Activated CD8-positive, alpha-beta T cell treated with anti-CD3 and anti-CD28 coated beads for 36 hours (primary cell): ENCODE measurements at places on chromosomes 7 and 10. TPM values are rescaled to one million over a fixed set of nuclear protein-coding genes. Genes with fewer than 3 reads are reported as not detected.

- DNase-seq, result no peak
These were observed 68.8 kb downstream of the MALRD1 start for GRCh38 chr10:19117438-19117837.

DNA sequence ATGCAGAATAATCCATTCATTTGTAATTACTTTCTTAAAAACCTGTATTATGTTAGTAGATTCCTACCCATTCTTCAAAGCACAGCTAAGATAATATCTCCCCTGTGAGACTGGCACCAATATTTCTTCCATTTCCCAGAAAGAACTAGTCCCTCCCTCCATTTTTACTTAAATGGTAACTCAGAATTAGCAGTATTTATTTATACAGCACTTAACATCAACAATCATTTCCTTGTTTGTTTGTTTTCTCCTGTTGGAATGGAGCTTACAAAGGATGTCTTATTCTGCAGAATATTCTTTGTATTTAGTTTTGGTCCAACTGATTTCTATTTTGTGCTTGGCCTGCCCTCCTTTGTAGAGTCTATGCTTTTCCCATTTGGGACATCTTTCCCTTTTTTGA lies 32.1 kb upstream of the PTPN12 start:
- DNase-seq, result no peak

DNA sequence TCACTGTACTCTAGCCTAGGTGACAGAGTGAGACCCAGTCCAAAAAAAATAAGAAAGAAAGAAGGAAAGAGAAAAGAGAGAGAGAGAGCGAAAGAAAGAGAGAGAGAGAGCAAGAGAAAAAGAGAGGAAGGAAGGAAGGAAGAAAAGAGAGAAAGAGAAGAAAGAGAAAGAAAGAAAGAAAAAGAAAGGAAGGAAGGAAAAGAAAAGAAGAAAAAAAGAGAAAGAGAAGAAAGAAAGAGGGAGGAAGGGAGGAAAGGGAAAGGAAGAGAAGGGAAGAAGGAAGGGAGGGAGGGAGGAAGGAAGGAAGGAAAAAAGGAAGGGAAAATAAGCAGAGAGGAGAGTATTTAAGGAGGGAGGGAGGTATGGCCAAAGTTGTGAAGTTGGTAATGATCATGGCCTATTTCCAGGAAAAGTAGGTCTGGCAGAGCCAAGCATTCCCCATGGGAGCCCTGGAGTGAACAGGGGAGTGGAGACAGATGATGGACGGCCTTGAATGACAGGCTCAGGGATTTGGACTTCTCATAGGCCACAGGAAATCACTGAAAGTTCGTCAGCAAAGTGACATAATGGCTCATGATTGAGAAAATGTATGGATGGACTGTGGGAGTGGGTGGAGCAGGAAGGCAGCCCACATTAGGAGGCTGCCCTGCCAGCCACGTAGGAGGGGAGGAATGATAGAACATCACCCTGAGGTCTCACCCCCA lies 44.8 kb upstream of the CUX1 start:
- DNase-seq, result no peak

DNA sequence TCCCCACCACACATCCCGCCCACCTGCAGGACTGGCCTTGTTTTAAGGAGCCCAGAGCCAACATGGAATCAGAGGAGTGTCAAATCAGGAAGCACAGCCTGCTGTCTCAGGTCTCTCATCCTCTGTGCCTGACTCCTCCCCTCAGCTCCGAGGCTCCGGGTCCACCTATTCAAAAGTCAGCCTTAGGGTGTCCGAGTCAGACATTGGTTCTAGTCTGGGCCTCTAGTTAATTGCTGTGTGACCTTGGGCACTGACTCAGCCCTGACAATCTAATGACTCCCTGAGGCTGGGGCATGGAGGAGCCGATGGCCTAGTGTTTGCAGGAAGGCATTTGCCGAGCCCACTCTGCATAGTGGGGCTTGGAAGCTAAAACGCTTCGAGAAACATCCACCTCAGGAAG lies 223.1 kb upstream of the PPP2R2D start:
- no peak for DNase-seq

GRCh38 chr7:17681965-17682364 lies 258.3 kb downstream of the SNX13 start:
- no peak for DNase-seq

The TMEM140 gene
- 6.2 TPM for total RNA-seq
